Spleen (tissue), 13 donors: ENCODE measurements at places on chromosomes 11 and 22. TPM values are rescaled to one million over a fixed set of nuclear protein-coding genes. Genes with fewer than 3 reads are reported as not detected.

IGSF9B gene
- total RNA-seq: 9.6 TPM

DNA sequence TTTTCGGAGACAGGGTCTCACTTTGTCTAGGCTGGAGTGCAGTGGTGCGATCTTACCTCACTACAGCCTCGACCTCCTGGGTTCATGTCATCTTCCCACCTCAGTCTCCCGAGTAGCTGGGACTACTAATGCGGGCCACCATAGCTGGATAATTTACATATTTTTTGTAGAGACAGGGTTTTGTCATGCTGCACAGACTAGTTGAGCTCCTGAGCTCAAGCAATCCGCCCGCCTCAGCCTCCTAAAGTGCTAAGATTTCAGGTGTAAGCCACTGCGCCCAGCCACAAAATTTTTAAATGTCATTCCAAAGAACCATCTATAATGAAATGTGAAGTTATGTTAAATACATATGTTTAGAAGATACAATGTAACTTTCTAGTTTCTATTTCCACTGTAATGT lies 4747.7 kb upstream of the OR11H1 start:
- DNase-seq: no peak

MOGAT2 gene
- not detected for total RNA-seq

GRCh38 chr22:39621826-39622225 lies 51.3 kb downstream of the CACNA1I start:
- DNase-seq: no peak

DNA sequence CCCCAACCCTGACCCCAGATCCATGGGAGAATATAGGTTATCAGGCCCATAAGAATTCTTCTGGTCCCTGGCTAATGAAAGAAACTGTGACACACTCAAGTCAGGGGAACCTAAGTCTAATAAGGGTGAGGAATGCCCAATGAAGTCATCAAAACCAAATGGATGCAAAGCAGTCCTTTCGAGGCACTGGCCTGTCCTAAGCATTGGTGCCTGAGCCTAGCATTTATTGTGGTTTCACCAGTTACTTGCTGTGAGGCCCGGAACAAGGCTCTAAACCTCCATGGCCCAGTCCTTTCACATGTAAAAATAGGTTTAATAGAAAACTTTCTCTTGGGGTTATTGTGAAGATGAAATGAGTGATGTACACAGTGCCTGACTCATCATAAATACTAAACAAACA lies 712.6 kb downstream of the DLG2 start:
- DNase-seq: no peak

- no peak for DNase-seq
Measured at GRCh38 chr11:23540101-23540561, 679.9 kb upstream of the CCDC179 start.

CACNA1I gene
- total RNA-seq: 0.72 TPM

OR6A2 gene
- total RNA-seq: 0.35 TPM

- no peak for DNase-seq
Measured at GRCh38 chr11:14861680-14862079, 30.4 kb downstream of the CYP2R1 start.

DNA sequence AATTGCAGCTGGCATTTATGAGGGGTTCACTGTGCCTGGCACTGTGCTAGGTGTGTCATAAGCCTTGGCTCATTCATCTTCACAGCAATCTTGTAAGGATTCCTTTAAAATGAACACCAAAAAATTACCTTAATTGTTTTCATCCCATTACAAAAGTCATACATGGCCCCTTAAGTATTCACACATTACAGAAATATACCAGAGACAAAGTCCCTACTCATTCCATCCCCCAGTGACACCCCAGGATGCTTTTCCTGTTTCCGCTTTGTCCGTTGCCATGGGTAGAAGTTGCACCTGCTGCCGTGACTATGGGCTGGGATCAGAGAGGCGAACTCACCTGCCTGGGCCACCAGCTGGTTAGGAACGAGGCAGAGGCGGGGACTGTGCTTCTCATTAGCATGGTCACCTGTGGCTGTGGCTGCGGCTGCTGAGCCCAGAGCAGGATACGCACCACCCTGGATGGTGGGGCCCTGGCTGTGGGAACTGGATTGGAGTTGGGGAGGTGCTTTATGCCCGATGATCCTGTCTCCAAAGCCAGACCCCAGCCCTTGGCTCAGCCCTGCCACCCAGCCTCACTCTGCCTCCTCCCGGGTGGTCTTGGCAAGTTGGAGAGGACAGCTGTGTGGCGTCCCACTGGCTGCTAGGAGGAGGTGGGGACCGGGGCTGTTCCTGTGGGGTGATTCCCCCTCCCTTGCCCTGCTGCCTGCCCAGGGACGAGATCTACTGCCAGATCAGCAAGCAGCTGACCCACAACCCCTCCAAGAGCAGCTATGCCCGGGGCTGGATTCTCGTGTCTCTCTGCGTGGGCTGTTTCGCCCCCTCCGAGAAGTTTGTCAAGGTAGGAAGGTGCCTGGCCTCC lies 60.8 kb downstream of the MYO7A start:
- no peak for DNase-seq

DNA sequence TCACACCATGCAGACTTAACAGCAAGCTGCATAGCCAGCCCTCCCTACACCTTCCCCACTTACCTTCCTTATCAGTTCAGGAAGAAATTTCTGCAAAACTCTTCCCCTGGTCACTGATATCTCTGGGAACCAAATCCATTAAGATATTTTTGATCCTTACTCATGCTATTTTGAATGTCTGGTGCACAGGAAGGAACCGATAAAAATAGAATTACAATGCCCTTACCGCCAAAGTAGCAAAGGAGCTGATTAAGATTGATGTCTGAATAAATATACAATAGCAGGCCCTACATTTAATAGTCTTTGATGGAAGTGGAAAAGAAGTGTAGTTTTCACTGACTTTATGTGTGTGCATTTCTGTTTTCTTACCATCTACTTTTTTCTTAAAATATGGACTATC lies 117.3 kb downstream of the MPPED2 start:
- no peak for DNase-seq

RAG2 gene
- not detected for total RNA-seq

BRSK2 gene
- 0.47 TPM for total RNA-seq

DNA sequence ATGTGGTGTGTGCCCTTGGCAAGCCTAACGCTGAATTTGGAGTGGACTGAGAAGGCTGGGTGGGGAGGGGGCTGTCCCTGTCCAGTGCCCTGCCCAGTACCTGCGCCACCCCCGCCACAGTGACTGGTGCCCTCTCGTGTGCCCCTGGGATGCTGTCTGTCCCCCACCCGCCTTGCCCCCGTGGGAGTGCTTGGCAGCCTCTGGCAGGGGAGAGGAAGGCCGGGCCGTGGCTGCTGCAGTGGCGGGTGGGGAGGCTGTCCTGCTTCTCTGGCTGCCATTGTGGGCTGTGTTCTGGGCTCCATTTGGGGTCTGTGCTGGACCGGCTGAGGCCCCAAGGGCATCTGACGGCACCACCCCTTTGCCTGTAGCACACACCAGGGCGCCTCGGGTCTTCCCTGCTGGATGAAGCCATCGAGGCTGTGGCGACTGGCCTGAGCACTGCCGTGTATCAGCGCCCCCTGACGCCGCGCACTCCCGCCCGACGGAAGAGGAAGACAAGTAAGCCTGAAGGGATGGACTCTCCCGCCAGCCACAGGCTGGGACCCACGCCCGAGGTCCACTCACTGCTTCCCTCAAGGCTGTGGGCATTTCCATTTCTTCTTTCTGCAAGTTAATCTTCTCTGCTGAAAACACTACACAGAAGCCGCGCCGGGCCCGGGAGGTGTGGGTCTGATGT lies 17.6 kb downstream of the IRF7 start:
- no peak for DNase-seq

DNA sequence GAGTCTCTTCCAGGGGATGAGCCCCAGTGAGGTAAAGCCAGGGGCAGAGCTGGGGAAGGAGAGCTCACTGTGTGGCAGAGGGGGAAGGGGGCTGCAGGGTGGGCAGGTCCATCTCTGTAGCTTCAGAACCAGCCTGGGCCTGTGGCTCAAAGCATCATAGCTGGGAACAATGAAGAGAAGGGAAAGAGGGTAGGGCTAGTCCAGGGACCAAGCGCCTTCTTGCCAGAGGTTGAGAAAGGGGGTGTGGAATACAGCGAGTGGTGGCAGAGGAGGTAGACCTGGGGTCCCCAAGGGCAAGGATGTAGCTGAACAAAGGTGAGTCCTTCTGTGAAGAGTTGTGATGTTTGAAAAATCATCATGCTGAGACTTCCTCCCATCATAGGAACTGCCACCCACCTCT lies 1.2 kb upstream of the PLA2G3 start:
- DNase-seq: no peak

GRCh38 chr22:31173386-31174145 lies 13.6 kb downstream of the RNF185 start:
- DNase-seq: no peak

ZNF143 gene
- total RNA-seq: 41.2 TPM

LDLRAD3 gene
- total RNA-seq: 7.7 TPM

- DNase-seq: no peak
Measured at GRCh38 chr22:38981005-38981991, 849 bp upstream of the APOBEC3B start.

- no peak for DNase-seq
Measured at GRCh38 chr11:44942029-44942955, 8.4 kb downstream of the TP53I11 start.

- no peak for DNase-seq
Measured at GRCh38 chr11:123585706-123586105, 68.7 kb downstream of the SCN3B start.

ZNF280A gene
- not detected for total RNA-seq

GRCh38 chr22:35915477-35916013 lies 113.1 kb downstream of the RBFOX2 start:
- no peak for DNase-seq

DNA sequence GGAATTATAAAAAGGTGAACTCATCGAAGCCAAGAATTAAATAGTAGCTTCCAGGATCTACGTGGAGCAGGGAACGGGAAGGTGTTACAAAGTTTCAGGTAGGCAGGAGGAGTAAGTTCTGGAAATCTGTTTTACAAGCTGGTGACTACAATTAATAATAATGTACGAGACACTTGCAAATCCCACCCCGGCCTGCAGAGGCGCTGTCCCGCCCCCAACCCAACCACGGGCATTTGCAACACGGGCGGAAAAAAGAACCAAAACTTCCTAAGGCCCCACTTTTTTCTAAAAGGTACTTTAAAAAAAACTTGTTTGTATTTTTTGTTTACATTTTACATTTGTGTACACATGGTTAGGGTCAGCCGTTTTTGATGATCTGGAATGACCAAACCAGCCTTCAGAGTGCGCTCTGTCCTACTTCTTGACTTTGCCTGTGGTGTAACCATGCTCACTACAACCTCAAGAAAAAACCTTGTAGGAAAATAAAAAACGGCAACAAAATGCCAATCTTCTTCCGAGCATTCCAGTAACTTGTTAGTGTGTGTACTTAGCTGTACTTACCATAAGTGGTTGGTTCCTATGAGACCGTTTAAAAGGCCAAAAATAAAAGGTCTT lies 449.6 kb upstream of the B3GAT1 start:
- no peak for DNase-seq

OR10A2 gene
- total RNA-seq: not detected

UPK3A gene
- not detected for total RNA-seq

- no peak for DNase-seq
Measured at GRCh38 chr11:68683536-68684384, 584 bp upstream of the GAL start.

- DNase-seq: no peak
Measured at GRCh38 chr22:50139843-50140415, 30.6 kb upstream of the PANX2 start.

RBFOX2 gene
- 37.9 TPM for total RNA-seq

- no peak for DNase-seq
Measured at GRCh38 chr11:72935700-72936099, 121.5 kb downstream of the ATG16L2 start.

- DNase-seq: no peak
Measured at GRCh38 chr11:78397398-78397797, 20.2 kb downstream of the GAB2 start.

DNA sequence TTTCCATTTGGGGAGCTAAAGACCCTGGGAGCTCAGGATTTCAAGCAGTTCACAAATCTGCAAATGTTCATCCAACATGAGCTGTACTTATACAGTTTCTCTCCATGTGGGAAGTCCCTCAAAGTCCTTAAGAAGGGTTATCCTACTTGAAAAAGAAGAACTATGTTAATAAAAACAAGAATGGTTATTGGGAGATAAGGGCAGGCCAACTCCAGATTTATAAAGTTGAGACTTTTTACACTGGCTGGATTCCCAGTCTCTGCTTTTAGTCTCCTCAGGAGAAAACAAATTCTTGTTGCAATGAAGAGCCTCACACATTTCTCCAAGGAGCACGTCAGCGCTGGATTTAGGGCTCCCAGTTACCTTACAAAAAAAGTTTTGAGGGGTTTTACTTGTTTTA lies 34.2 kb upstream of the CTTN start:
- no peak for DNase-seq

GRCh38 chr11:129739339-129739738 lies 76.3 kb upstream of the TMEM45B start:
- DNase-seq: no peak

DNA sequence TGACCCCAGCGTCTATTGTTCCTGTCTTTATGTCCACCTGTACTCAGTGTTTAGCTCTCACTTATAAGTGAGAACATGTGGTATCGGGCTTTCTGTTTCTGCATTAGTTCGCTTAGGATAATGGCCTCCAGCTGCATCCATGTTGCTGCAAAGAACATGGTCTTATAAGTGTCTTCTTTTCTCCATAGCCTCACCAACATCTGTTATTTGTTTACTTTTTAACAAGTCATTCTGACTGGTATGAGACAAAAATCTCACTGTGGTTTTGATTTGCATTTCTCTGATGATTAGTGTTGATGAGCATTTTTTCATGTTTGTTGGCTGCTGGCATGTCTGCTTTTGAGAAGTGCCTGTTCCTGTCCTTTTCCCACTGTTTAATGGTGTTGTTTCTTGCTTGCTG lies 21.7 kb upstream of the SLN start:
- no peak for DNase-seq

OR52A1 gene
- not detected for total RNA-seq

- DNase-seq: no peak
Measured at GRCh38 chr11:64897381-64898075, 19.1 kb upstream of the EHD1 start.

GRCh38 chr11:122743097-122743741 lies 87.7 kb downstream of the UBASH3B start:
- no peak for DNase-seq
